ENCODE measurements at places on chromosomes 13 and 19.
A peak's percentile ranks its signal among the peaks of the same experiment; 100 is the strongest.

- no peak for DNase-seq
Measured at GRCh38 chr19:29283366-29283765, 70.4 kb upstream of the UQCRFS1 start.

DNA sequence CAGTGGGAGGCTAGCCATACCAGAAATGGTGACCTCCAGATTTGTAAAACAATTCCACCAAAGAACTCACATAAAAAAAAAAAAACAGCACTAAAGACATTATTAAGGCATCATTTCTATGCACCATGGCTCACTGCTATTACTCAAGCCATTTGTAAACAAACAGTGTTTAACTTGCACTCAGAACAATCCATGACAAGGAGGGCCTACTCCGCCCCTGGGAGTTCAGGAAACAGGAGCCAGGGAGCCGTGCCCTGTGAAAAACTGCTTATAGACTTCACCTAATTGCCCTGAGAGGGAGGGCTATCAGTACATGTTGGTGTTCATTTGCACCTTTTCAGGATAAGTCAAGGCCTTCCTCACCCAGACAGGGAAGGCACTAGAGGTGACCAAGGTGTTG, 103.2 kb downstream of the ZNF429 start:
- no peak for DNase-seq

DNA sequence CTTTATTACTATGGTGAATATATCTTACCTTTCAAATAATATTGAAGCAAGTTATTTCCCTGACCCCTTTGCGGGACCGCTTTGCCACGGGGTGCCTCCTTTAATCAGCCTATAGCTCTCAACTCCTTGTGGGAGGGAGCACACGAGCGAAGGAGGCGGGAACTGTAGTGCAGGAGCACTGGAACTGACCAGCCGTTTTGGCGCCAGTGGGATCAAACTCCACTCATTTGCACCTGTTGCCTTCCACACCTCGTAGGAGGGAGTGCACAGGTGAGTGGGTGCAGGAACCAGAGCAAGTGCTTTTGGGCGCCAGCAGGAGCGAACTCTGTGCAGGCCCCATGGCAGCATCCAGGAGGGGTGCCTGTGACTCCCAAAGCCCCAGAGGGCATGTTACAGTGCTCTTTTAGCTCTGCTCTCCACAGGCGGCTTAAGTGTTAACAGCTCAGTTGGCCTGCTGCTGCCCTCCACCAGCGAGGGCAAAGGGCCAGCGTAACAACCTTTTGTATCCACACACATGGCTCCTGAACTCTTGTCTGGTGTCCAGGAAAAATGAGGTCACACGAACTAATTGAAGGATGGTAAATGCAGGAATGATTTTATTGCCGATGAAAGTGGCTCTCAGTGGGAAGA, 206.9 kb downstream of the GGACT start:
- no peak for DNase-seq

- DNase-seq, result no peak
Measured at GRCh38 chr13:37097076-37097475, 8.4 kb downstream of the CSNK1A1L start.

DNA sequence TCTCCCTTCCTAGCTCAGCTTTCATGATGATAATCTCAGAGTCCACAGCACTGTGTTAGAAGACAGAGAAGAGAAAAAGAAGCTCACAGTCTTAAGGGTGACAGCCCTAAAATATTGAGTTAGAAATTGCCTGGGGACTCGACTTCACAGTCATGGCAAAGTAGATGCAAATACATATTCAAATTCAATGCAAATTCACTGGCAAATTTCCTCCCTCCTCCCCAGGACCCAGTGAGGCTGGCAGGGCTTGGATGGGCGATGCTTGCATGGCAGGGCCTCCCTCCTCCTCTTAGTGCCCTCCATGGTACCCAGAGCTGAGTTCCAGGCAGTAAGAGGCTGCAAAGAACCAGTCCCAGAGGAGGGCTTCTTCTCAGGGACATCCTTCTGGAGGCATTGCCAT, 115.6 kb upstream of the UQCRFS1 start:
- DNase-seq, result no peak

- no peak for DNase-seq
Measured at GRCh38 chr13:47112903-47113299, 216.0 kb upstream of the HTR2A start.

- DNase-seq, result no peak
Measured at GRCh38 chr13:50550151-50550550, 293.3 kb downstream of the DLEU7 start.

DNA sequence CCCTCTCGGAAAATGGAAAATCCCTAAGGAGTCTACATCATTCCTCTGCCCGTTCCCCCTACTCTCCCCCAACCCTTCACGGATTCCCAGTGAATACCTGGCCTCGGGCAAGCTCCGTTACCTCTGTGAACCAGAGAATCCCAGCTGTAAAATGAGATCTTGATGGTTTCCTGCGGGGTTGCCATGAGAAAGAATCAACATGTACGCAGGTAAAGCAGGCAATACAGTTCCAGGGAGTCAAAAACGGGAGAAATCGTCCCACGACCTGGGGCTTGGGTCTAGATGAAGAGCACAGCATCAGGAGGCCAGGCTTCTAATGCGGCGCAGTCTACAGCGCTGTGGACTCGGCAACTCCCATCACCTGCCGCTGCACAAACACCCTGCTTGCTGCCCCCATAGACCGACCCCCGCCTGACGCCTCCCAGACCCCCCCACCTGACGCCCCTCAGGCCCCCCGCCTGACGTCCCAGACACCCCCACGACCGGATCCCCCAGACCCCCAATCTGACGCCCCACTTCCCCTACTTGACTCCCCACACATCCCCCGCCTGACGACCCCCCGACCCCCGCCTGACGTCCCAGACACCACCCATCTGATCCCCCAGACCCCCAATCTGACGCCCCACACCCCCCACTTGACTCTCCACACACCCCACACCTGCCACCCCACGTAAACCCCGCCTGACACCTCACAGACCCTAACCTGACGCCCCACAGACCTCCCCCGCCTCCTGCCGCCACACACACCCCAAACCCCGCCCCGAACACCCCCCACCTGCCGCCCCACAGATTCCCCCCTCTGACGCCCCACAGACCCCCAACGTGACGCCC, 680 bp downstream of the LIG4 start:
- DNase-seq, result peak; percentile 22

GRCh38 chr19:13997631-13997962, 8.5 kb downstream of the RFX1 start:
- DNase-seq, result peak; percentile 3

DNA sequence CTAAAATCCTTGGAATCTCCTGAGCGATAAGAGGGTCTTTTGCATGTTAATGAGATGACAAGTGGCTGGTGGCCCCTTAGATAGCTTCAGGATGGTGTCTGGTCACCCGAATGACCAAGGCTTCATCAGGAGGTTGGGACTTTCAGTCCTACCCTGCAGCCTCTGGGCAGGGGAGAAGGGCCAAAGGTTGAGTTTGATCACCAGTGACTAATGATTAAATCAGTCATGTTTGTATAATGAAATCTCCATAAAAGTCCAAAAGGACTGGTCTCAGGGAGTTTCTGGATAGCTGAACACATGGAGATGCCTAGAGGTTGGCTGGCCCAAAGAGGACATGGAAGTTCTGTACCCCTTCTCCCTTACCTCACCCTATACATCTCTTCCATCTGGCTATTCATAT, 316.2 kb downstream of the MTUS2 start:
- DNase-seq, result no peak

GRCh38 chr19:43545981-43546380, 13.0 kb downstream of the ZNF575 start:
- no peak for DNase-seq

DNA sequence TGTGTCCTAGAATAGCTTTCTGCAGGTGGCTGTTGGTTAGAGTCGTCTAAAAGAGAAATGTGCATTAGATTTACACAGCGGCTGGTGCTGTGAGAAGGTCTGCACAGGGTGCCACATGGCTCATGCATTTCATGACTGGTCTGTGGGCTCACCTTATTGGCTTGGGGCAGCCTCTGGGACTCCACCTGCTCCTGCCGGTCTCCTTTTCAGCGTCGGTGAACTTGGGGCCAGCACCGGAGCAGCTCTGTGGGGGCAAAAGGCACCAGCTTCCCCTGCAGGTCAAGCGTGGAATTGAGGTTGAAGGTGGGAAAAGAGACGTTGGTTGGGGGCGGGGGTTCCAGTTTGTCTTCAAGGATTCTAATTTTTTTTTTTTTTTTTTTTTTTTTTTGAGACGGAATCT, 3.1 kb upstream of the PNMA8C start:
- no peak for DNase-seq

GRCh38 chr13:112730157-112730671, 40.4 kb downstream of the ATP11A start:
- DNase-seq, result no peak

DNA sequence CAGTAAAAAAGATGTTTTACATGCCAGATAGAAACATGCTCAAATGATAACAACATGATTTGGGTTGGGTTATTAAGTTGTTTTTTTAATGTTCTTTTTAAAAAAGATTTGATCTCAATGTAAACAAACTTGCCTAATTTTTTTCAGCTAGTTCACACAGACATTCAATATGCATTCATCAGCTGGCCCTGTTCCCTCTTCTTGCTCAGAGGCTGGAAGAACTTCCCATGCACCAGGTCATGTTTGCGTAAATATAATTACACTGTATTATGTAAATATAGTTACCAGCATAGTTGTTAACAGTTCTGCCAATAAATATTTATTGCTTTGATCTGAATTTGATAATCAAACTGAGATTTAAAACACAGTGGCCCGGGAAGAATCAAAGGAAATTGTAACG, 70.6 kb downstream of the ATP11A start:
- DNase-seq, result no peak

DNA sequence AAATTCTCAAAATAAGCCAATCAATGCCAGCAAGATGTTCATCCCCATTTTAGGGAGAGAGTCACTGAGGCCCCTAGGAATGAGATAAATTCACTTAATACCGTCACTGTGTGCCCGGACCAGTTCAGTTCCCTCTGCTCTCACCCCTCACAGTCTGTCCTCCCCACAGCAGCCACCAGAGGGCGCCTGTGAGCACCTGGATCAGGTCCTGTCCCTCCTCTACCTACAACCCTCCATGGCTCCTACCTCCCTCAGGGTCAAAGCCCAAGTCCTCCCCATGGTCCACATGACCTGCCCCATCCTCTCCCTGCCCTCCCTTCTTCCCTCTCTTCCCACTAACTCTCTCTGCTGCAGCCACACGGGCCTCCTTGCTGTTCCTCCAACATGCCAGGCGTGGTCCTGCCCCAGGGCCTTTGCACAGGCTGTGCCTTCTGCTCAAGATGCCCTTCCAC, 42.0 kb upstream of the NFIC start:
- peak; percentile 77 for DNase-seq

DNA sequence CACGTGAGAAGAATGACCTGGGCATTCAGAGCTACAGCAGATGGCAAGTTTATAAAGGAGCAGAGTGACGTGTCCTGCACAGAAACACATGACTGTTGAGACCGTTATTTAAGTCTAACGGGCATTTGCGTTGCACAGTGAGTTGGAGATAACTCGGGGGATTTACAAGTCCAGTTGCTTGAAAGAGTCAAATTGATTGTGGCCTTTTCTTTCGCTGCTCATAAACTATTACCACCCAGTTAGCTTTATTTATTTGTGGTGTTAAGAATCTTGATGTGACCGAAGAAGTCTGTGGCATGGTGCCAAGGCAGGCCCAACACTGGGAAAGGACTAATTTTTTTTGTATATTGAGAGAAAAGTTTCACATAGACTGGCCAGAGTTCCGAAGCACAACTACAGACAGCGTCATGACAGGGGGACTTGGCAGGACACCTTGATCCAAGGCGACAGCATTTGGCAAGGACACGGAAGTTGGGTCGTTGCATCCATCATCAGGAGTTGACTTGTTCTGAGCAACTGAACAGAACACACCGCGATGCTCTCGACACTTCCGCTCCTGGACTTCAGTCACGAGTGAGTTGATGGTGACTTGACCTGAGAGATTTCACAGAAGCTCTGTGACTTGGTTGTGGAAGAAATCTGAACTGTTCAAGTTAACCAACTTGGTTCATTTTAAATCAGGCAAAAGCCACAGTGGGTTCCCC, 11.9 kb upstream of the PTOV1 start:
- no peak for DNase-seq

DNA sequence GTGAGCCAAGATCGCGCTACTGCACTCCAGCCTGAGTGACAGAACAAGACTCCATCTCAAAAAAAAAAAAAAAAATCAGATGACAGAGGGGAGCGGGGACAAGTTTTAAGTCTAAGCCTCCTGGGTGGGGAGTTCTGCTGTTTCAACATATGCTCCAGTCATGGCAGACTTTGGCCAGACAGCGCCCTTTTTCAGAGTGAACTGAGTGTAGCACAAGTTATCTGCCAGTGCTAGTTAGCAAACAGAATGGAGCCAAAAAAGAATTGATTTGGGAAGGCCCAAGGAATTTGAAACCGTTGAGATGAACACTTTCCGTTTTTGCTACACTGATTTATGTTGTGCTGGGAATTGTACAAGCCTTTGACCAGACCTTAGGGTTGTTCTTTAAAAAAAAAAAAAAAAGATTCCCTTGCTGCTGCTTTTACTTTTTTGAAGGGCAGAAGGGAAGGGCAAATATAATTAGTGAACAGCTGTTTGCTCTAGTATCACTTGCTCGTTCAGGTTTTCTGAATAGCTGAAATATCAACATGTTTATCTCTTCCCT, 5.7 kb downstream of the ACTN4 start:
- no peak for DNase-seq

DNA sequence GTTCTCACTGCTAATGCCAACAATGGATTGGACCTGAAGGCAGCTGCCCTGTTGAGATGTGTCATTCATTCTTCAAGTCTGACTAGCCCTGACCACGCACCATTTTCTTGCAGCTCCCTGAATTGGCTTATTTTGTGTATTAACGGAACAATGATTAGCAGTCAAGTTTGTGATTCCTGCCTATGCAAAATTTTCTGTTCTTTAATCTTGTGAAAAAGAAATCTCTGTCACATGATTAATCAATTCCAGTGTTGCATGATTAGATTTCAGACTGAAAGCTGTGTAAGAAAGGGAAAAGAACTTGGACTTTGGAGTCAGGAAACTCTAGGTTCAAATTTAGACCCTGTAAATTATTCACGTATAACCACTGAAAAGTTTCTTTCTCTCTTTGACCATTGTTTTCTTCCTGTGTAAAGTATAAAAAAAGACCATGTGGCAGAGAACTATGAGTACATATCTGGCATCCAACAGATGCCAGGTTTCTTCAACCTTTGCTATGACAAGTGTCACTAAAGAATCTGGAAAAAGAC, 64.5 kb upstream of the SLC10A2 start:
- peak; percentile 14 for DNase-seq

DNA sequence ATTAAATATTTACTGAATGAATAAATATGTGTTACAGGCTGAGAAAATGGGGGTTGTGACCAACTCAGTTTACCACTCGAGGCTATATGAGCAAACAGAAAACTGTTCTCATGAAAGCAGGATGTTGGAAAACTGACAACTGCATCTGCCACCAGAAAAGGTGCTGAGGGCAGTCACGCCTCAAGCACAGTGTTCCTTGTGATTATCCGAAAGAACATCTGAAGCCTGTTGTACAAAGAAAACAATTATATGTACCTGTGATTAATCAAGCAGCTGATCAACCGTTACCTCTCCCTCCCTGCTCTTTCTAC, 6.2 kb upstream of the KLK13 start:
- DNase-seq, result no peak

- no peak for DNase-seq
Measured at GRCh38 chr19:49462492-49462891, 9.5 kb downstream of the ALDH16A1 start.

Measured in GM20000 (cell line).